ENCODE measurements at places on chromosomes 3 and 15.
A peak's percentile ranks its signal among the peaks of the same experiment; 100 is the strongest.

DNA sequence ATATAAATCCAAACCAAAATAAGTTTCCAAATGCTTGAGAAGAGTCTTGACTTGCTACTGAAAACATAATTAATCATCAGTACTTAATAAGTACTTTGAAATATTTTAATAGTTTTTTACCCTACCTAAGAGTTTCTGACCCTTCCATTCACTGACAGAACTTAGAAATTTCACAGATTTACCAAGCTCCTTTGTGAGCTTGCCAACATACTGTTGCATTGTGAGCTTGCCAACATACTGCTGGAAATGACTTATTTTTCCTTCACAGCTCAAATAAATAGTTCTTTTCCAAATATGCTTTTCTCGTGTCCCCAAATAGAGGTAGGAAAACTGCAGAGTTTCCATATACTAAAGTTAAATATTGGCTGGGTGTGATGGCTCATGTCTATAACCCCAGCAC is 9.6 kb upstream of the AADAC start:
- no peak for DNase-seq

- DNase-seq, result no peak
Measured at GRCh38 chr3:3766140-3766539, 33.1 kb upstream of the LRRN1 start.

DNA sequence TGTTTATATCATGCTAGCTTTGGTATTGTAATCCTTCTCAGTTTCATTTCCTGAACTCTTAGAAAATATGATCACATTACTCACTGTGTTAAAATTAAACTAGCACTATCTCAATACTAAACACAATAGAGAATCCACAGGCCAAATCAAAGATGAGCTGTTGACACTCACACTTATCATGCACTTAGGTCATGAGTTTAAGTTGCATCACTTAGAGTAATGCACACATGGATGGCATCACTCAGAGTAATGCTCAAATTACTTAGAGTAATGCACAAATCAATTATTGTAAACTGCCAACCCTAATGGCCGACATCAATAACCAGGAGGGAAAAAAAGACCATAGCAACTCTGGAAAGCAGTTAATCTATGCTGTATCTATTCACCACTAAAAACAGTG is 40.0 kb upstream of the MCF2L2 start:
- no peak for DNase-seq

- no peak for DNase-seq
Measured at GRCh38 chr3:69649120-69650065, 89.9 kb upstream of the MITF start.

- DNase-seq, result no peak
Measured at GRCh38 chr3:138389144-138389601, 40.8 kb downstream of the MRAS start.

GRCh38 chr15:99365242-99365641 is 114.0 kb downstream of the LRRC28 start:
- no peak for DNase-seq

- DNase-seq, result no peak
Measured at GRCh38 chr3:142586803-142587406, 8.4 kb upstream of the ATR start.

- no peak for DNase-seq
Measured at GRCh38 chr3:83354205-83354604, 1592.8 kb upstream of the GBE1 start.

GRCh38 chr3:52561028-52561747 is 24.8 kb downstream of the UQCC5 start:
- no peak for DNase-seq

- DNase-seq, result no peak
Measured at GRCh38 chr3:11480663-11481298, 162.9 kb downstream of the VGLL4 start.

DNA sequence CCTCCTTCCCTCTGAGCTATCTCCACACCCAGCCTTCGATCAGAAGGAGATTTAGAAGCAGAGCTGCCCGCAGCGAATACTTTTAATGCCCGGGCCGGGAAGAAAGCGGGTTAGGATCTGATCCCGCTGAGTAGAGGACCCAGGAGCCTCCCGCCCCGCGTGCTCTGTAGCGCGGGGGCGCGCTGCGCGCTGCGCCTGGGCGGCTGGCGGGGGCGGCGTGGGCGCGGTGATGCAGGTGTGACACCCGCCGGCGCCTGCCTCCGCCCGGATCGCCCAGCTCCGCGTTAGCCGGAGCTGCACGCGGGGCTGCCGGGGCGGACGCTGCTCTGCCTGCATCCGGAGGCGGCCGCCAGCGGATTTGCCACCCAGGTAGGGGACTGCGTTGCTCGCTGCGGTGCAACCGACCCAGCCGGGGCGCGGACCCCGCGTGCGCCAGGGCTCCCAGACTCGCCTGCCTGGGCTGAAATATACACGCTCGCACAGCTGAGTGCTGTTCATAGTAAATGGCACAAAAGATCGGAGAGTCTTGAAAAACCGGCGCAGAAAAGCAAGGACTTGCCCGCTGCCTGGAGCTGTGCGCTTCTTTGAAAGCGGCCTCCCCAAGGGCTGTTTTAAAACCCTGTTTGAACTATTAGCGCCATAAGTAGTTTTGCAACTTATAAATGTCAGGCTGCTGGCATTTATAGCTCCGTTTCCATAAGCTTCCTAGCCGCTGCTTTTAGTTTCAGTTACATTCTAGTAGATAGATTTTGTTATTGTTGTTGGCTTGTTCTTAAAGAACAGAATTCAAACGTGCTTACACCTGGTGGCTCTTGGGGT is at the start of gene SV2B:
SV2B (plus strand) TSS at position 263 of the 819 bp plus-strand sequence. CDS start 126,007 bp downstream, outside the sequence.
- DNase-seq, result peak; percentile 6

DNA sequence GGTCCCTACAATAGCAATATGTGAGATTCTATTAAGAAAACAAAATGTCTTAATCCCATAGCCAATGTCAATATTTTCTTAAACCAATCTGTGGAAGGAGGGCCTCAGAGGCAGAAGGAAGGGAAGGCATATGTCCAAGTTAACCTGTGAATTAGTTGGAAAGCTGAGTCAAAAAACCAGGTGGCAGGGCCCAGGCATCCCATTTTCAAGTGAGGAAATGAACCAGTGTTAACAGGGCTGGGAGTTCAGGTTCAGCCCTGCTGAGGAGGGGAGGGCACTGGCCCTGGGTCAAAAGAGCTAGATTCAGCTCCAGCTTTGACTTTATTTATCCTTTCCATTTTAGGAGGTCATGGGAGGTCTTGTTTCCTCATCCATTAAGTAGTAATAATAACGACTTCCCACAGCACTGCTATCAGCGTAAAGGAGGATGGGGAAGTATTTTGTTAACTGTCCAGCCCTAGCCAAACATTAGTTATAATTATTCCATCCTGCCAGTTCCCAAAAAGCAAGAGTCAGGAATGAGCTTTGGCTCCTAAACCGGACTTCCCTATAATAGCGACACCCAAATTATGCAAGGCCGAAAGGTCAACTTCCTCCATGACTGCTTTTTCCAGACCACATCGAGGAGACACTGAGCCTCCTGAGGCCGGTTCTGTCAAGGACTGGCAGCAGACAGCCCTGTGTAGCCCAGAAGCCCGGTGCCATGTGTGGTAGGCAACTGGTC is 3.2 kb downstream of the MASP1 start:
- no peak for DNase-seq

- DNase-seq, result no peak
Measured at GRCh38 chr3:52094571-52095485, 38.5 kb upstream of the DUSP7 start.

DNA sequence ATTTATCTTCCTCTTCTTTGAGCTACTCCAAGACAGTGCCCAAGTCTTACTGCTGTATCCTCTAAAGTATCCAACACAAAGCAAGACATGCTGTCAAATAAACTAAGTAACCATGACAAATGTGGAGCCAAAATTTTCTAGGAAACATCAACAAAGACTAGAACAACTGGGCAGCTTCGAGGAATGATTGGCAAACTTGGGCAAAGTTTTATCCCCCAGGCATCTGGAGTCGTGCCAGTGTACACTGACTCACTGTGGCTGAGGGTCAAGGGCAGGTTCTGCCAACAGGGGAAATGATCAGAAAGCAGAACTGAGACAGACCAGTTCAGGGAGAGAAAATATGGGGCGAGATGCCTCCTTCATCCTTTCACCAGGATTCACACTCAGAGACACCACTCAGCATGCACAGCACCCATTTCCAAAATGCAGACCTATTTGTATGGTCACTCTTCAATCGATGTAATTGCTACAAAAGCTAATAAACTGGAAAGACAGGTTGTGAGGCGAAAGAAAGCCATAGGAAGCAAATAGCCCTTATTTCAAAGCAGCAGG is 65.8 kb downstream of the MB21D2 start:
- no peak for DNase-seq

- no peak for DNase-seq
Measured at GRCh38 chr3:146705225-146705624, 100.1 kb upstream of the PLSCR5 start.

All from activated naive CD4-positive, alpha-beta T cell (primary cell).